ENCODE measurements at places on chromosomes 5 and 9. TPM values are rescaled to one million over a fixed set of nuclear protein-coding genes. Genes with fewer than 3 reads are reported as not detected.

GRCh38 chr5:180494510-180495181 lies 467 bp downstream of the CNOT6 start:
- peak; percentile 19 for DNase-seq

- no peak for DNase-seq
Observed at GRCh38 chr5:54696931-54697330, 179.4 kb downstream of the SNX18 start.

GRCh38 chr5:135834639-135835529 lies at the start of gene SLC25A48:
Gene SLC25A48, plus strand, starts transcription at chr5:135834663. Its CDS starts 185 bp downstream, at chr5:135834848.
- DNase-seq = peak; percentile 62

GRCh38 chr5:173718469-173718868 lies 102.0 kb upstream of the BOD1 start:
- DNase-seq = no peak

- no peak for DNase-seq
Observed at GRCh38 chr9:130847306-130848217, 12.5 kb downstream of the ABL1 start.

DNA sequence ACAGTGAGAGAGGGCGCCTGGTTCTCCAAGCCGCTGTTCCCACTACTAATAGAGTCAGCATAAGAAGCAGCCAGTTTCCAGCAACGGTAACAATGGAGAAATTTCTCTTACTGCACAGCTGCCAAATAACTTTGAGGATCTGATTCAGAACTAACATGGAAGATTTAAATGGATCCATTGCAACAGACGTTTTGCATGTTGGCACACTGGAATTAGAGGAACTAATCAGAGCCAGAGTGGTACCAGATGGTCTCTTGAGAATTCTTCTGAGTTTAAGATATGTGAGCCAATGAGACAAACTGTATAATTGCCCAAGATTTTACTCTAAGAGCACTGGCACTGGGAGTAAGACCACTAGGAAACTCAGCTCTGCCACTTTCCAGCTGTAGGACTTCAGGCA lies 186.5 kb downstream of the EFNA5 start:
- no peak for DNase-seq

- DNase-seq = no peak
Observed at GRCh38 chr5:124236361-124237205, 509.9 kb downstream of the ZNF608 start.

DNA sequence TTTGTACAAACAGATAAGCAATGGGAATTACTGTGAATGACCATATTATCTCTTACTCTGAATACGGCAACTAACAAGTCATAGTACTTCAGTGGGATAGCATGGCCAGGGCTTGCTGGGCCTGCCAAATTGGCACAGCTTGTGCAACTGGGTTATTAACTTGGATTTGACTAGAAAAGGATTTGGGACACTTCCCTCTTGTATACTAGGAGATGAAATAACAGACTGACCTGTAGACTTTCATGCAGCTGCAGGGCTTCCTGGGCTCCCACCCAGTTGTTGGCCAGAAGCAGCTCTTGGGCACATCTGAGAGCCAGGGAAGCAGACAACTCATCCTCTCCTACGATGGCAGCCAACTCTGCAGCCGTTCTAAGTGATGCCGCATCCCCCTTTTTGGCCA lies 39.8 kb downstream of the CNOT8 start:
- no peak for DNase-seq

Gene FOXD4L6
- total RNA-seq = not detected

Gene TXNDC8
- total RNA-seq = not detected

Gene HMHB1
- not detected for total RNA-seq

Gene NUDCD2
- 18.4 TPM for total RNA-seq

All from HT-29 (cell line).